Activated T-helper 1 cell treated with anti-CD3 and anti-CD28 coated beads, Interleukin-12 subunit alpha, Interleukin-12 subunit beta, Interleukin-2, Interleukin-4 antibody, amounts not matched to agents 30 ng/mL and 10 ng/mL and 1 ng/mL, durations not matched to agents 14 hours and 24 hours and 36 hours (primary cell): ENCODE measurements at places on chromosomes 3 and 15. TPM values are rescaled to one million over a fixed set of nuclear protein-coding genes. Genes with fewer than 3 reads are reported as not detected.

DNA sequence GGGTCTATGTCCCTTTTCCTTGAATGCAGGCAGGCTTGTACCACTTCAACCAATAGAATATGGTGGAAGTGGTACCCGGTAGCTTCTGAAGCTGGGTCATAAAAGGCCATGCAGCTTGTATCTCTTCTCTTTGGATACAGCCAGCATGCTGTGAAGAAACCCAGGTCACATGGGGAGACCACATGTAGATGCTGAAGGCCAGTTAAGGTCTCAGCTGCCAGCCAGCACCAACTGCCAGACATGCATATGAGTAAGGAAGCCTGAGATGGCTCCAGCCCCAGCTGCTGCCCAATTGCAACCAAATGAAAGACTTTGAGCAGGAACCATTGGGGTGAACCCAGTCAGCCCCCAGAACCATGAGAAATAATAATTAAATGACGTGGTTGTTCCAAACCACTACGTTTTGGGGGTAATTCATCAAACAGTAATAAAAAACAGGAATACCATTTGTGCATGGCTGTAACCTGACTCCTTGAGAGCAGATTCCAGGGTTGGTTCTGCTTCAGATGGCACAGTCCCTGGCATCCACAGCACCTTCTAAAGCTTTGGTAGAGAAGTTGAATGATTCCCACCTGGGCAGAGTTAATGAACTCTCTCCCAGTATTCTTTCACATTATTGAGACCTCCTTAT, 3.8 kb downstream of the RBP2 start:
- no peak overlapping the region for H3K27ac ChIP-seq
- no peaks in the 10 kb centered on the region for H3K27me3 ChIP-seq
- no peak for DNase-seq
- H3K4me1 ChIP-seq = no peaks in the 10 kb centered on the region
- no peak overlapping the region for H3K4me3 ChIP-seq

- H3K4me3 ChIP-seq = no peak overlapping the region
- H3K27me3 ChIP-seq = no peaks in the 10 kb centered on the region
- H3K36me3 ChIP-seq = peaks cover 21% of the 10 kb centered on the region
- no peak for DNase-seq
- H3K27ac ChIP-seq = no peak overlapping the region
Measured at GRCh38 chr3:138673641-138674530, 65.3 kb downstream of the FAIM start.

LIPH gene
- total RNA-seq = not detected in 2 replicates

DNA sequence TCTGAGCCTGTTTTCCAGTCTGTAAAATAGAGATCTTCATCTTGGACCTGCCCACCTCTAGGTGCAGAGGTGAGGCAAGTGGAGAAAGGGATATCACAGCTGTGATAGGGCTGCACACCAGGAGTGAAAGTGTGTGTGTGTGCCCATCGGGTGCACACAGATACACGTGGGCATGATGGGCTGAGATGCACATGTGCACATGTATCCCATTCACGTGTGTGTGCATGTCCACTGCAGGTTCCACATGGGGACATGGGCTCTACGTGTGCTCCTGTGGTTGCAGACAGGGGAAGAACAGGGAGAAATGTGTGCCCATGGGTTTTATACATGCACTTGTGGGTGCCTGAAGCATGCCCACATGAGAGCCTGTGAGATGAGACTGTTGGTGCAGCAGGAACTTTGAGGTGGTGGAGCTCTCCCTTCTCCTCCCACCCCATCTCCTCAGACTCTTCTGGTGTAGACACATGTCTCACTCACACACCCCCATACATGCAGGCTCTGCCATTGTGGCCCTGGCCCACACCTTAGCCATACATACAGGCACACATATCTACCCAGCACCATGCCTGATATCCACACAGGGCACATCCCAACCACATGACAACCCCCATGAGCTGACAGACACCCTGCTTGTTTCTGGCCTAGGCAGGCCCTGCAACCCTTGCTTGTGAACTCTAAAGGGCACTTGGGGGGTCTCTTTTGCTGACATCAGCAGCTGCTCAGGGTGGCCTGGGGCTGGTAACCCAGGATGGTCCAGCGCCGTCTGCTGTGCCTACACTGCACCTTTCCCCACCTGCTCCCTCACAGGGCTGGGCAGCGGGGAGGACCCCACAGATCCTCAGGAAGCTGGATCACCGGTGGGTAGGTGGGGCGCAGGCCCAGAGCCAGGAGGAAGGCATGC, 57.7 kb upstream of the TMEM115 start:
- no peak for DNase-seq
- H3K27ac ChIP-seq = no peak overlapping the region
- H3K4me3 ChIP-seq = no peak overlapping the region
- H3K27me3 ChIP-seq = peaks cover 2% of the 10 kb centered on the region

TMEM108 gene
- total RNA-seq = not detected in 2 replicates

GRCh38 chr3:164326714-164327113, 751.6 kb downstream of the SI start:
- no peaks in the 10 kb centered on the region for H3K4me1 ChIP-seq
- H3K27ac ChIP-seq = no peak overlapping the region
- no peaks in the 10 kb centered on the region for H3K36me3 ChIP-seq
- H3K4me3 ChIP-seq = no peak overlapping the region
- H3K27me3 ChIP-seq = no peaks in the 10 kb centered on the region

GRCh38 chr3:33016846-33017405, 65.5 kb downstream of the CCR4 start:
- no peaks in the 10 kb centered on the region for H3K27me3 ChIP-seq
- H3K36me3 ChIP-seq = peaks cover 79% of the 10 kb centered on the region
- no peak for DNase-seq
- no peak overlapping the region for H3K4me3 ChIP-seq
- peaks cover 42% of the 10 kb centered on the region for H3K4me1 ChIP-seq

- no peak for DNase-seq
- peaks cover 27% of the 10 kb centered on the region for H3K36me3 ChIP-seq
- peak overlapping the region; percentile 59 for H3K27ac ChIP-seq
- H3K27me3 ChIP-seq = no peaks in the 10 kb centered on the region
- peaks cover 56% of the 10 kb centered on the region for H3K4me1 ChIP-seq
Measured at GRCh38 chr3:46990573-46991374, 11.3 kb downstream of the NBEAL2 start.

DNA sequence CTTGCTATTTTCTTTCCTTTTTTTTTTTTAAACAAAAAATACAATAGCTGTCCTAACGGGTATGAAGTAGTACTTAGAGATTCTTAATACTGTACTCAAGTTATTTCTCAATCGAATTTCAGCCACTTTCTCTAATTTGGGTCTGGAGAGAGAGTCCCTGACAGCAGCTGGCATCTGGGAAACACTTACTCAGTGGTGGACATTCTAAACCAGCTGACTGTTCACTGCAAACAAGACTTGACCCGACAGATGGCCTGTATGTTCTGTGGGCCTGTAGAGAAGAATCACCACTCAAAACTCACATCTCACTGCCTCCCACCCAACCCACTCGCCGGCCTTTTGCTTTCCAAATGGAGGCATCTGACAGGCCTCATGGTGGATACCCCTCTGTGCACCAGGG, 199.6 kb downstream of the ATP10A start:
- H3K4me3 ChIP-seq = no peak overlapping the region
- no peaks in the 10 kb centered on the region for H3K4me1 ChIP-seq
- DNase-seq = no peak
- H3K27ac ChIP-seq = no peak overlapping the region

DNA sequence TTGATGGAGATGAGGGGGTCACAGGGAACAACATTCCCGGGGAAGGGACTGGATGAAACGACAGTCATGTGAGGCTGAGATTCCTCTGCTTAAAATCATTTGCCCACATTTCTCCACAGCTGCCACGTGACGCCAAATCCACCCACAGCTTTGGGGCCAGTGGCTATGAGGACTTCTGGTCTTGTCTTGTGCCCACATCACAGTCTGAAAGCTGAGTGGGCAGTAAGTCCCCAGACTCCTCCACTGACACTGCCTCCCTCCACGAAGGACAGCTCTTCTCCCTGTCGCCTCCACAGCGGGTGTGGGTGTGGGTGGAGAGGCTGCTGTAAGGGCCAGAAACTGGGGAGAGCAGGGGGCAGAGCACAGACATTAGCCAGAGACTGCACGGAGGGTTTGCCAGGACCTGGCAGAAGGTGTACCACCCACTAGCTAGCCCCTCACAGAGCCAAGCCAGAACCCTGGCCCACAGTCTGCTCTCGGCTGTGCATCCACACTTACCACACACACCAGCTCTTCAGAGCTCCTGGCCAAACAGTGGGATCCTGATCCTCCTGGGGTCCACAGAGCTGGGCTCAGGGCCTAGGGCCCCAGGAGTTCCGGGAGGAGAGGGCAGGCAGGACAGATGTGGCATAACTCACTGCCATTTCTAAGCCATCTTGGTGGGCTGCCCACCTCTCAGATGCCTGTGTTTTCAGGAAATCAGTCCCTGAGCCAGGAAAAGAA, 24.2 kb downstream of the RAB6B start:
- no peak overlapping the region for H3K4me3 ChIP-seq
- no peaks in the 10 kb centered on the region for H3K4me1 ChIP-seq
- H3K27ac ChIP-seq = no peak overlapping the region
- H3K27me3 ChIP-seq = peaks cover 9% of the 10 kb centered on the region
- DNase-seq = no peak
